ENCODE measurements at places on chromosomes 6 and 20.

GRCh38 chr6:42331019-42331418, 113.4 kb upstream of the MRPS10 start:
- no peak for DNase-seq

GRCh38 chr6:18025596-18025995, 38.2 kb upstream of the KIF13A start:
- no peak for DNase-seq

DNA sequence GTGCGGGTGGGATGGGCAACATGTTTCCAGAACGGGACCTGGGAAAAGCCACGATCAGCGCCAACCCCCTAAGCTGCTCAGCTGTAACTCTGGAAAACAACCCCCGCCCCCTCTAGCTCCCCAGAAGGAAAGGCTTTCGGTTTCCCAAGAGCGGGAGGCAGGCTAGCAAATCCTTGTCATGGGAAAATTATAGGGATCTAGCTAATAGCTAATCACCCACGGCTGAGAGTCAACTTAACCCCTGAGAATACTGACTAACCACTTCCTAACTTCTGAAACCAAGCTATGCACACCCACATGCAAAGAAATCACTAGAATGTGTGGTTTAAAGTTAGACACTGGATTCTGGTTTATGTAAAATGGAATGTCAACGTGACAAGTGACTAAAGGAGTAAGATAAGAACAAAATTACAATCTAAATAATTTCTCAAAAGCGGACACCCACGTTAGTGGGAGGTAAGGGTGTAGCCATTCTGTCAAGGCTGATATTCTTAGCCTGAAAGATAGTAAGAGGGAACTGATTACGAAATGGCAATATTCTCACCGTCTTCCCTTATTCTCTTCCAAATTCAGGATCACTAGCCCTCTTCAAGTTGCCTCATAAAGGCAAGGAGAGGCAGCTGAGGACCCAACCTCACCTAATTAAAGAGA, 20.1 kb downstream of the JAG1 start:
- no peak for DNase-seq

- no peak for DNase-seq
These were observed 14.0 kb downstream of the TRDN start for GRCh38 chr6:123622780-123623179.

DNA sequence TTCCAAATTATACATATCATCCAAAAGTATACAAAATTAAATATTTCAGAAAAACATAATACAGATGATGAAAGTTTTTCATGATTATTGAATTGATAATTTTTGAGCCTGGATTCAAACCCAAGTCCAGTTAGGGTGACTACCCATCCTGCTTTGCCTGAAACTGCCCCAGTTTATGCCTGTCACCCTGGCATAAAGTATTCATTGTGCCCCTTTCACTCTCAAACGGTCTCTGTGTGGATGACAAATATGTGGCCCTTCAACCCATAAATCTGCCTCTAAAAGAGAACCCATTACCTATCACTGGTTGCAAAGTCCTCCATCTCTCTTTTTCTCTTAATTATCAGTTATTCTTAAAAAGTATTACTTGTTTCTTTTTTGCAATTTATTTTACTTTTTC, 553.7 kb upstream of the JARID2 start:
- DNase-seq: no peak

DNA sequence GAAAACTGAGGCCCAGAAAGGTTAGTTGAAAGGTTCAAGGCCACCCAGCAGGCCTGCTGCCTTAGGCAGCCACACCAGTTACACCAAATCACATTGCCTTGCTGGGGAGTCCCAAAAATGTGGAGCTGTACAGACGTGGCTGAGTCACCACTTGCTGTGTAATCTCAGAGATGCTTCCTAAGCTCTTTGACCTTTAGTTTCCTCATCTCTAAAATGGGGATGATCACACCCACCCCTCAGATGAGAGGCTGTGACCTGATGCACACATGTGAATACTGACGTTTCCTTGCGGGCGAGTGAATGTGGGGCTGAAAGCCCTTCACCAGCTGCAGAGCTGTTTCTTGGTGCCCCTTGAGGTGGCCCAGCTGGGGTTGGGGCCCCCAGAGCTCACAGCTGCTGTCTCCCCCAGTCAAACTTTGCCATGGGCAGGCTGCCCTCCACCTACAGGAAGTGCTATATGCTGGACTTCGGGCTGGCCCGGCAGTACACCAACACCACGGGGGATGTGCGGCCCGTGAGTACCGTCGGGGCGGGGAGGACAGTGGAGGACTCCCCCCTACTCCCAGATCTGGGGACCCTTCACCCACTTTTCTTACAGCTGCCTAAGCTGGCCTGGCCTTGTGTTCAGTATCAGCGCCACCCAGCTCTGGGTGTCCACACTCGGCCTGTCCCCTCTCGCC, 11.0 kb downstream of the TTBK1 start:
- no peak for DNase-seq
